Mesenchymal stem cell (in vitro differentiated cells and primary cell): ENCODE measurements at places on chromosomes 5 and 9.

- peak; percentile 12 for DNase-seq
Measured at GRCh38 chr9:7844242-7844641, 44.7 kb upstream of the DMAC1 start.

- no peak for DNase-seq
Measured at GRCh38 chr5:120735076-120735475, 271.0 kb downstream of the PRR16 start.

DNA sequence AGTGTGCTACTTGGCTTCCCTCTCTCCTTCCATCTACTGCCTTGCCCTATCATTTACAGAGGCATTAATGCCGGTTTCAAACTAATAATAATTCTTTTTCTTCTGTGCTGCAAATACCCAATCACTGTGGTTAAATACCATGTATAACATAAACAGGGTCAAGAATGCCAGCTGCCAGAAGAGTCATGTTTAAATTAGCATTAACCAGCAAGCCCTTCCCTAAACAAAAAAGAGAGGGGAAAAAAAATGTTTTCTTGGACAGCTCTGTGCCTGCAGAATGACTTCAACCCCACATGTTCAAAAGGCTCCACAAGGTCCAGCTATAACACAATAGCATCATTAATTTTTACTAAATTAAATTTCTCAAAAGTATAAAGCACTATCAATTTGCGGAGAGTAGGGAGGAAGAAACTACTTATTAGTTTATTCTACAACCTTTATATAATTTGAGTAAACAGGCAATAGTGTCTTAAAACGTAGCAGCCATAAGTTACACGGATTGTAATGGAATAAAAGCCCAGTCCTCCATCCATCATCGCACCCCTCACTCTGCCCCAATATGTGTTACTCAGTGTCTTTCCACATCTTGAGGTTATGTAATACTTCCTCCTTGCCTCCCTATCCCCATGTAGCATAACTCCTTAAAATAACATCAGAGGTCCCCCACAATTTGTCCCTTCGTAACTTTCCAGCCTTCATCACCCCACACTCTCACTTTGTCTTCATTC, 3.9 kb downstream of the LPAR1 start:
- peak; percentile 57 for DNase-seq

DNA sequence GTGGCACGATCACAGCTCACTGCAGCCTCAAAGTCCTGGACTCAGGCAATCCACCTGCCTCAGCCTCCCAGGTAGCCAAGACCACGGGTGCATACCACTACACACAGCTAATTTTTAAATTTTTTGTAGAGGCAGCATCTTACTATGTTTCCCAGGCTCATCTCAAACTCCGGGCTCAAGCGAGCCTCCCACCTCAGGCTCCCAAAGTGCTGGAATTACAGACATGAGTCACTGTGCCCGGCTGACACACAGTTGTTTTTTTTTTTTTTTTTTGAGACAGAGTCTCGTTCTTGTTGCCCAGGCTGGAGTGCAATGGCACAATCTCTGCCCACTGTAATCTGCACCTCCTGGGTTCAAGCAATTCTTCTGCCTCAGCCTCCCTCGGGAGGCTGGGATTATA, 70.1 kb upstream of the CNOT6 start:
- no peak for DNase-seq

- no peak for DNase-seq
Measured at GRCh38 chr5:153429761-153430380, 60.6 kb upstream of the GRIA1 start.

DNA sequence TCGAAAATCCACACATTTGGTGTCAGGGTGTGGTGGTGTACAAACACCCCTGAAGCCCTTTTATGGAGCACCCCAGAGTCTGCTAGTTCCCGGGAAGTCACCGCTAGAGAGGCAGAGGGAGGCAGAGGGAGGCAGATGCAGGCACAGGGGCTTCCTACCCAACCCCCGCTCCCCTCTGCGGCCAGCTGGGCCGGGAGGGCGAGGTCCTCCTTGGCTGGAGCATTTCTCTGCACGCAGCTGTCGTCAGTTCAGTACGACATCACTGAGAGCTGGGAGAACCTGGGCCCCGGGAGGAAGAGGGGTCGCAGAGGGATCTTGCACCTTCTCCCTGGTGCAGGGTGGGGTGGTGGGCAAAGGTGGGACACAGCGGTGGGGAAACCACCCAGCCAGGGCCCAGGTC, 15.8 kb upstream of the UBAC1 start:
- DNase-seq = peak; percentile 71

- no peak for DNase-seq
Measured at GRCh38 chr5:109630093-109630492, 59.6 kb upstream of the MAN2A1 start.

DNA sequence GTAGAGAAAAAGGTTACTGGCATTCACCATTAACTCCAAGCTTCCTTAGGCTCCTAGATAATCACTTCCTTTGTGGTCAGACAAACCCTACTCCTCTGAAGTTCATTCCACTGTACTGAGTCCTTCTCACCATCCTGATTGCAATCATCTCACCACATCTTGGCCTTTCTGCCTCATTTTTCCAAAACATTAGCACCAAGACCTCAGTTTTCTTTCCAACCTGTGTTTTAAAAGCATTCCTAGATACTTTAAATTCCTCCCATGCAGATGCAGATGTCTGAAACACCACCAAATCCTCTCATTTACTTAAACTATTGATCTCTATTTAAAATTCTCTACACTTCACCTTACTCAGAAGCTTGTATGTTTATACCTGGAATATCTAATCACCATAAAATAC, 961.3 kb upstream of the CTNND2 start:
- no peak for DNase-seq

DNA sequence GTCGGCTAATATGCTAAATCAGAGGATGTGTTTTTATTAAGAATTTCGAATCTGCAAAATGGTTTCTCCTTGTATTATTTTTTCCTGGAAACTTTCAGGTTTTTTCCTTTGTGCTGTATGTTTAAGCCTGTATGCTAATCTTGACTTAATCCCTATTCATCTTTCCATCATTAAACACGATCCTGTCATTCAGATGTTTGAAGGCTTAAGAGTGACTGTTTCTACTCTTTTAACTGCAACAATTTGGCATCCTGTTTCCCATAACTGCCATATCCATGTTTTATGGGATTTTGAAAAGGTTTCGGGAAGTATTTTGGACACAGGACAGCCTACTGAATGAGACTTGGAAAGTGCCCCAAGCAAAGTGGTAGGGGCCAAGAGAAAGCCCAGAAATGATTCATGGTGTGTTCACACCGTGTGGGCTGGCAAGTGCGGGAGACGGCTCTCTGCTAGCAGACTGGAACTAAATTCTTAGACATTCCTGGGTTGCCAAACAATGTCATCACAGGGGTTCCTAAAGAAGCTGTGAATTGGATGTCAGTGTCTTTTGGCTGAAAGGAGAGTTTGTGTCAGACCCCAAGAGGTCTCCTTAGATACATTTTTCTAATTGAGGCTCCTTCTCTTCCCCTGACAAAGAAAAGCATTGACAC, 125.4 kb upstream of the ADAMTS16 start:
- no peak for DNase-seq

DNA sequence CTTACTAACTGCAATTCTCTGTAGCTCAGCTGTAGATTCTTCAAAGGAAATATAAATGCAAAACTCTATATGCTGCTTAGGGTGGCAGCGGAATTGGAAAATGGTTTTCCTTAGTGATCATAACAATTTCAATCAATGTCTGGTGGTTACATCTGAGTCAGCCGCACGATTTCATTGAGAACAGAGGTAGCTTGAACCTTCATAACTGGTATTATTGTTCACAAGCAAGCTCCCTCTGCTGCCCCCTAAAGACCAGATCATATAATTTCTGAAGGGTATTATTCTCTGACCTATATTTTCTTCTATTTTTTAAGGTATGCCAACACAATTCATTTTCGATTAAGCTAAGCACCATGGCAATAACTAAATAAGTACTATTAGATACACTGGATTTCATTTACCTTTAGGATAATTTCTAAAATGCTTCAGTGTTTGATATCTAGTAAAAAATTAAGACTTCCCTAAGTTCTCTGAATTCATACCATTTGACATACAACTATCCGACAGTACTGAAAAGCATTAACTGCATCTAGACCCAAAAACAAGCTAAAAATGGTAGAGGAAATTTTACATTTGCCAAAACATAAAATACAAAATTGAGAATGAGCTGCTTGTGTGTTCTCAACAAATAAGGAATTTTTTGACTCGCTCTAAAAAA, 181.1 kb upstream of the SPEF2 start:
- peak; percentile 14 for DNase-seq
